ENCODE measurements at places on chromosomes 5 and 9.

GRCh38 chr9:130782886-130783530 lies 52.0 kb upstream of the ABL1 start:
- no peak for DNase-seq

DNA sequence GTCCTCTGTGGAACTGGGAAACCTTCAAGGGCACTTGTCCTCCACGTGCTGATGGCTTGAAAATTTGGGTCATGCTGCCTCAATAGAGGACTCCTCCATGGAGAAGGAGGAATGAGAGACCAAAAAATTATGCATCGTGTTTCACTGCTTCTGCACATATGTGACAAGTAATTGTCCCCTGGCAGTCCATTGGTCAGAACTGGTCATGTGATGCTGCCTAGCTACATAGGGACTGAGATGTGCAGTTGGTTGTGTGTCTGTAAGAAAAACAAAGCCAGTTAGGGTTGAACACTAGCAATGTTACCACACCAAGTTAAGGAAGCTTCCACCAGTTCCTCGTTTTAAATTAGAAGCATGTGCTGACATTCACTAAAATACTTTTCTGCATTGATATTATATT lies 201.9 kb upstream of the ANKH start:
- DNase-seq: no peak

- DNase-seq: no peak
Observed at GRCh38 chr5:1034421-1034905, 25.9 kb downstream of the NKD2 start.

DNA sequence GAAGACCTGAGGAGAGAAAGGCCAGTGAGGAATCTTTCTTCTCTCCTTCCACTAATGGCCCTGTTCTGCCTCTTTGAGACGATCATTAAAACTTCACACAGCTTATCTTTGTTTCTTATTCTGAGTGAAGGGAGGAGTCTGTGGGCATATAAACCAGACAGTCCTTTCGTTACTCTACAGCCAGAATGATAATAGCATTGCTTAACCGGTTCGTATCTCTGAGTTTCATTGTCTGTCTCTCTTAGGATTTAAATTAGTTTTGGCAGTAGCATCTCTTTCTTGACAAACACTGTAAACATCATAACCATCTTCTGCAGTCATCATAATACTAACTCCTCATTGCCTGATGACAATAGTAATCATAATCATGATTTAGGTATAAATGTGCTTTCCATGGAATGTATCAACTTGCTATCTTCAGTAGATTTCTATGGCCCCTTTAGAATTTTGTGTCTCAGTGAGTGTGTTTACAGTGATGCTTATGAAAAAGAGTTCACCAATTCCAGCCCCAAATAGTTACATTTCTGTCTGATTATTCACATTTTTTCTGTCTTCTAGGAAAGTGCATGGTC lies 618.8 kb upstream of the KLF4 start:
- DNase-seq: no peak

- no peak for DNase-seq
Observed at GRCh38 chr5:142069606-142070399, 38.8 kb upstream of the NDFIP1 start.

DNA sequence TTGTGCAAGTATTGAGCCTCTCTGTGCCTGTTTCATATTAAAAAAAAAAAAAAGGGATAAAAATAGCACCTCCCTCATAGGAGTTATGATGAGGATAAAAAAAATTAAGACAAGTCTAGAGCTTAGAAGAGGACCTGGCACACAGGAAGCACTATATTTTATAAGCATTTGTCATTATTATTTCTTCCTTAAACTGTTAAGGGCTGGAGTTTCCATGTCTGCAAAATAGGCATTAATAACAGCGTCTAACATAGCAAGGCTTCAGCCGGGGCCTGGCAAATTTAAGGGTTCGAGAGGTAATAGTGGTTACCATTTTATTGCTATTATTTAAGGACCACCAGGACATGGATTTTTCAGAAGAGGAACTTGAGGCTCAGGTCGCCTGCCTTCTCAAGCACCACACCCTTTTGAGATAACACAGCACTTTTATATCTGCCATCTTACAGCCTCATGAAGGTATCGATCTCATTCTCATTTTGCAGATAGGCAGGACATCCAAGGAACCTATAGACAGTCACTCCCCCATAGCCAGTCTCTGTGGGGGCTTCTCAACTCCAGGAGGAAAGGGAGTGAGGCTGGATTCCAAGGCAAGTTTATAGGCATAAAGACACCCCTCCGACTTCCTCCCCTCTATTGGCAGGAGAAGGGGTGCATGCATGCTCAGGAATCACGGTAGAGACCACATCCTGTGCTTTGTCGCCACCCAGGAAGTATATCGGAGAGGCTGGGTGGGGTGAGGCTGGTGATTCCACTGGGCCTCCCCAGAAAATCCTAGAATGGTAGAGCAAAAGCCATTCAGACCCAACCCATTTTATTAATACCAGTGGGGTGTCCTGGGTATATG lies 2.4 kb downstream of the ANXA6 start:
- no peak for DNase-seq

GRCh38 chr5:136246632-136247031 lies 53.7 kb upstream of the SMIM32 start:
- no peak for DNase-seq

DNA sequence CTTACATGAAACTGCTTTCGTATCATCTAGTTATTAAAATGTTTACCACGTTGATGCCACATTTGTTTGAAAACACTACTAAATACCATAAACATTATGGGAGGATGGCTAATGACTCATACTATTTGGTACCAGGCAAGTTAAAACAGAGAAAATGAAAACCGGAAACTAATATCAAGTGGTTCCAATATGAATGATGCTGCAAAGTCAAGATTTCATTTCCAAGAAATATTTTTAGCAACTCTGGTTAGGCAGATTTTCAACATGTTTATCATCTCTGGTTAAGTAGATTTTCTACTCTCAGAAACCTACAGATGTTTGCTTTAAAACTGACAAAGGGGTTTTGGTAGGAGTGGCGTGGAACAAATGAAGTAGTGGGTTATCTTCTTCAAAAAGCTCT lies 4.9 kb upstream of the F2R start:
- no peak for DNase-seq

DNA sequence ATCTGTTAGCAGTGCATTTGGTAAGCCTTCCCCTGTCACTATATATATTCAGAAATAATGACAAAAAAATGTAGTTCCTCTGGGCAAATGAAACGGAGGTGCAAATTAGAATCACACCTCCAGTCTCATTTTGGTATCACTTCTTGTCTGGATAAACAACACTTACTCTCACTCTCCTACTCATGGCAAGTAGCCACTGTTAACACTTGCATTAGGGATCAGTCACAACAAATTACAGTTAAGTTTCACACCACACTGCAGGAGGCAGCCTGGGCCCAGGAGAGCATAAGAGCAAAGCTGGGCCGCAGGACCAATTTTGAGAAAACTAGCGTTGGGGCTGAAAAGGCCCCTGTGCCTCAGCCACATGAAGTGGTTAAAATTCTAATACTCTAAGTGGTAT lies 161.0 kb downstream of the ELAVL2 start:
- DNase-seq: no peak

DNA sequence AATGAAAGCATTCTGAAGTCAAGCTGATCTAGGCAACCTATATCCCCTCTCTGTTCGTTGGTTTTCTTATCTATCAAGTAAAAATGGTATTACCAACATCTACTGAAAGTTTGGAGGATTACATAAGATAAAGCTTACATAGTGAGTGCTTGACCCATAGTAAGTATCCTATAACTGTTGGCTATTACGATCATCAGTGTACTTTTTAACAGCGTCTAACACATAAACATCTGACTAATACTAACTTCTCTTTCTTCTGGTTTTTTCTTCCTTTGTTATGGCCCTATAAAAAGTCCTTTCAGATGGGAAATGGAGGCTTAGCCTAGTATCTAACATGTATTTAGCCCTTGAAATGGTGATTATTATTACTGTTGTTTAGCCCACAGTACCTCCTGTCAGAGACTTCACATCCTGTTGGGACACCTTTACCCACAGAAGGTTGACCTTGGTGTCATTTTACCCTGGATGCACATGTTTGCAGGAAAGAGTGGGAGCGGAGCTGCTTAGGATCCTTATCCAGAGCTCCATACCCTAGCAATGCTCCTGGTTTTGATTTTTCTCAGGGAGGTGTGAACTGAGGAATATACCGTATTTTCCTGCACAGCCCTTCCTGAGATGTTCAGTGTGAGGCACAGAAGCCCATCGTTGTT lies 6.0 kb downstream of the INSYN2B start:
- no peak for DNase-seq

DNA sequence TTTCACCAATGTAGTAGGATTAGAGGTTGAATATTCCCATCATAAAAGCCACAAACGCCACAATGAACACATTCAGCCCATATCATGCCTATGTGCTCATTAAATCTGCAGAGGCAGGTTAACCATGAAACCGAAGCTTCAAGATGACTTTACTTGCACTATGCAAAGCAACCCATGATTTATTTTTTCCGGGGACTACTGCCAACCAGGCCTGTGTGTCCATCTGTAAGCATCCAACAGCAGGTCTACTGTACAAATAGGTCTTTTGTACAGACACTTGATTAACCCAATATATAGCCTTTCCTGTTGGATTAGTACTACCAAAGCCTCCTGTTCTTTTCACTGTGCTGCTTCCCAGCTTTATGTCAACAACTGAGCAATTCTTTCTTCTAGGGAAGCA lies 104.9 kb upstream of the CDH10 start:
- no peak for DNase-seq

- no peak for DNase-seq
Observed at GRCh38 chr9:112925058-112925641, 34.5 kb upstream of the SLC46A2 start.

DNA sequence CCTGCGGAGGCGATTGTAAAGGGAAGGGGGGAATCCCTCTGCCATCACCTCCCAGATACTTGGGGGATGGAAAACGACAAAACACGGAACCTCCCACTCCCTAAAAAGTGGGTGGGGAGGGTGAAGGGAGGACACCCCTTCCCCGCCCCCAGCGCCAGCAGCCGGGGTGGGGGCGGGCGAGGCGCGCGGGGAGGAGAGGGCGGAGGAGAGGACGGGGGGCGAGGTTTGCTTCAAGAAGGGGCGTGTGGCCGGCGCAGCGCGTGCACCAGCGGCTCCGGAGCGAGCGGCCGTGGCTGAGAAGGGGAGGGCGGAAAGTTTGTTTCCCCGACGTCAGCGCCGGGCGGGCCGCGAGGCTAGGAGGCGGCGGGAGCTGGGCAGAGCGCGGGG lies at the start of gene PRRX2:
Gene PRRX2, plus strand, starts transcription at position 259 of the 387 bp plus-strand sequence. CDS start 221 bp downstream, outside the sequence.
- DNase-seq: no peak

GRCh38 chr9:86732514-86733171 lies 214.7 kb downstream of the GAS1 start:
- no peak for DNase-seq

- DNase-seq: no peak
Observed at GRCh38 chr9:4501147-4501507, 10.9 kb downstream of the SLC1A1 start.

DNA sequence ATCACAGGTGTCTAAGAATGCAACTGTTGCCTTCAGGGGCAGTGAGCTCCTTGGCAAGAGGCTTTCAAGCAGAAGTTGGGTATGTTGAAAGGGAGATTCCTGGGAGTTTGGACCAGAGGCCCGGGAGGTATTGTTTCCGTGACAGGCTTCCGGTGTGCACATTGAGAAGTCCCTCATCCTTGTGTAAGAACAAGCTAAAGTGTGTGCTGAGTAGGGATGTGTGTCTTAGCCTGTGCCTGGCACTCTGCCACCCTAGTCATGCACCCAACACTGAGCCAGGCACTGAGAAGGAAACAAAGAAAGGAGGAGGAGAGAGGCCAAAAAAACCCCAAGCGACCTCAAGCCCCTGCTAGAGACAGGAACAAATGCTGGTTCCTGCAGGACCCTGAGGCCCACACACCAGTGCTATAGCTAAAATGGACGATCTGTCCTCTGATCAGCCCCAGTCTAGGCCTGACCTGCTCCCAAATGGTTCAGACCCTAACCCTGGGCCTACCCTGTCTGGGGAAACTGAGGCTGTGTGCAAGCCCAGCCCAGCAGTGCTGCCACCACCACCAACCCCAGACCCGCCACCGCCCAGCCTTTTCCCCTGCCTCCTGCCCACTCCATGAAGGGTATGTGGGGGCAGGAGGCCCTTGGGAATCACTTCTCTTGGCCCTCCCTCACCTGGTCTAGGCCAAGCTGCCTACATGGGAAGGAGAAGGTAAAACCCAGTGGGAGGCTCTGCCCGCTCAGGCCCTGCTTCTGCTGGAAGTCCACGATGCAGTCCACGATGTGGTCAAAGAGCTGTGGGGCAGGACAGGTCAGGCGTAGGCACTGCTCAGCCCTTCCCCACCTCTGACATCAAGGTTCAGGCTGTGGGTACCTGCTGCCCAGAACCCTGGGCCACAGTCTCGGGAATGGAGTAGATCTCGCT lies 12.6 kb downstream of the HK3 start:
- DNase-seq: no peak

DNA sequence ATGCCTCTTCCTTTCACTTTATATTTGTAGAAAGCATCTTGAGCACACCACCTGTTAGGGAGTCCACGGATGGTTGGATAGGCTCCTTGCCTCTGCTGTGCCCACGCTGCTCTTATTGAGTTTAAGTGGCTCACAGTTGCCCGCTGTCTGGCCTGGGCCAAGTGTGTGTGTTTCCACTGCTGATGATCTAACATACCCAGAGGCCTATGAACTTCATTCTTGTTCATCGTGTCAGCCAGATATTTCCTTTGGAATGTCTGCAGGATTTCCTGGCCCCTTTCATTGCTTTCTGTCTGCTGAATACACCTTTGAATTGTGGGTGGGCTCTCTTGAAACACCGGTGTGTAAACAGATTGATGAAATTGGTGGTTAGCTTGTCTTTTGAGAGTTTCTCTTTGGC lies 46.6 kb downstream of the MVB12B start:
- no peak for DNase-seq

- DNase-seq: no peak
Observed at GRCh38 chr5:151911011-151911410, 13.6 kb downstream of the GLRA1 start.

- DNase-seq: no peak
Observed at GRCh38 chr5:69528035-69528434, 32.0 kb upstream of the GTF2H2C start.

DNA sequence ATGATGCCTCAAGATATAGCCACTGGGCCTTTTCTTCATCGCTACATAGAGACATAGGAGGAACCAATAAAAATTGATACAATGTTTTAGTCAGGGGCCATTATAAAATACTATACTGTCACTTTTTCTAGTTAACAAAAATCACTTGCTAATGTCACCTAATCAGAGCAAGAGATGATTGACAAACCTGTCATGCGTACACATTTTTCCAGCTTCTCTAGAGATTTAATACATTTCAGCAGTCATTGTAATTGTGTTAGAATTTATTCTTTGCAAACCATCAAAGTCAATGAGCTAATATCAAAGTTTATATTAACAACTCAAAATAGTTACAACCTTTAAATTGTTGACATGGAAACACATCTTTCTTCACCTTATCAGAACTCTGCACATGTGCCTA lies 513.6 kb upstream of the SEMA6A start:
- DNase-seq: no peak
